ENCODE measurements at places on chromosomes 12 and 14.

- DNase-seq = no peak
Measured at GRCh38 chr12:89140602-89141238, 211.6 kb downstream of the DUSP6 start.

- no peak for DNase-seq
Measured at GRCh38 chr12:93447555-93448290, 6.0 kb upstream of the UBE2N start.

DNA sequence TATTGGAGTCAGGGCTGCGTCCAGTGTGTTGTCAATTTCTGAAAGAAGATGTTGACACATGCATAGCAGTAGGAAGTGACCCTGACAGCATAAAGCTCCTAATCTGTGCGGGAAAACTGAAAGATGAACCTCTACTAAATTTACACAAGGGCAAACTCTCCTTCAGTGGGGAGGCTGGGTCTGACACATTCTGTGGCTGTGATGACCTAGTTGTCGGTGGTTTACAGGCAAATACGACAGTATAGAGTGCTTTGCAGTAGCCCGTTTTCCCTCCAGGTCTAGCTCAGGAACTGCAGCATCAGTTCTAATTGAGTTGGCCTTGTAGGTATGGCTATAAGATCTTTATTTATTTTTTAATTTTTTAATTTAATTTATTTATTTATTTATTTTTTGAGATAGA lies 14.8 kb upstream of the GABARAPL1 start:
- DNase-seq = no peak

DNA sequence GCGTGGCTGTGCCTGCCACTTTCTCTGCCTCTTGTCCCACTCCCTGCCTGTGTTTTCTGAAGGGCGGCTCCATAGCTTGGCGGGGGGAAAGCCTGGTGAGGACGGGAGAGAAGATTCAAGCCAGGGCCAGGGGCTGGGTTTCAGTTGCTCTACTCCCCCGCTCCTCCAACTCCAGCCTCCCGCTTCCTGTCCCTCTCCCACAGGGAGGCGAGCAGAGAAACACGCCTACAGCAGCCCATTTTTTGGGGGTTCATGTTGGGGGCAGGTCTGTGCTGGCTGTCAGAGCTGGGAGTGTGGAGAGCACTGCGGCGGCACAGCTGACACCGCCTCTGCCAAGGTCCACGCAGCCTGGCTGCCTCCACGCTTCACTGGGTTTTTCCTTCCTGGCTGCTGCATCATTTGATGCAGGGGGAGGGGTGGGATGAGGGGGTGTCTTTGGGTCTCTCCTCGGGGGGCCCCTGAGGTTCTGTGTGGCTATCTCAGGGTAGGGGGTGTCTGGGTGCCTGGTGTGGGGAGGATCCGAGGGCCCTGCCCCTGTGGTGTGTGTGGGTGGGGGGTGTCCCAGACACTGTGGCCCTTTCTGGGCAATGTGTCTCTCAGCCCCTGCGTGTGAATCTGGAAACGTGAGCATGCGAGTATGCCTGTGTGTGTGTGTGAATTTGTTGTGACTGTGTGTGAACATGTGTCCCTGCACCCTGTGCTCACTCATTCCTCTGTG lies 10.7 kb upstream of the KRT80 start:
- no peak for DNase-seq

DNA sequence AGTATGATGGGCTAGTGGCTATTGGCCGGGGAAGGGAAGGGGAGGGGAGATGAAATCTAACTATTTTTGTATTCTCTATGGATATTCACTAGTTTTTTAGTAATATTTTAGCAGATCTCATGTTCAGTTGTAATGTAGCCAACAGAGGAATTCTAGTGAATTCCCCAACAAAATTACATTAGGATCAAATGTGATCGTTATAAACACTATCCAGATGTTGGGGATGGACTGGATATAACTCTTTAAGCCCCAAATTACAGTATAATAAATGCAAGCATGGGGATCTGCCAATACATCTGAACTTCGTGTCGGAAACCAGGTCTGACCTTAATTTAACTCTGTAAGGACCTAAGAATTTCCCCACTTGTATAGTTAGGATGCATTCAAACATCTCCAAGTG lies 21.5 kb downstream of the LLPH start:
- DNase-seq = no peak

DNA sequence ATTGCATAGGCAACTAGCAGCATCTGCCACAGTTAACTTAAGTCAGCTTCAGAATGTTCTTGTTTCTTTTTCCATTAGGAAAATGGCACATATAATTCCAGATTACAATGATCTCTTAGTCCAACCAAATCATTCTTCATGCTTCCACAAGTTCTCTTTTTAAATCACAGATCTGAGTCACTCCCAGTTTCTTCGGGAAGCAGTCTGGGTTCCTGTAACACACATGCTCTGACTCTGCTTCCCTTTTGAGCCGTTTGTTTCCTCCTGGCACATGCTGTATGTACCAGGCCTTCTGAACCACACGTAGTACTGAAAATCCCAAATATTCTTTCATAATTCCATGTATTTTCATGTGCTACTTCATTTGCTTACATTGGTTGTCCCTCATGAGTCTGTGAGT lies 388.8 kb upstream of the PDE3A start:
- no peak for DNase-seq

GRCh38 chr14:98932431-98933325 lies 339.3 kb downstream of the BCL11B start:
- no peak for DNase-seq

- no peak for DNase-seq
Measured at GRCh38 chr14:93023039-93023438, 92.7 kb downstream of the ITPK1 start.

- no peak for DNase-seq
Measured at GRCh38 chr12:52426034-52426433, 8.1 kb downstream of the KRT75 start.

- DNase-seq = no peak
Measured at GRCh38 chr12:25629341-25629740, 76.3 kb upstream of the LMNTD1 start.

GRCh38 chr12:6614513-6615172 lies 7.5 kb upstream of the CHD4 start:
- no peak for DNase-seq

GRCh38 chr14:58918066-58918738 lies 270.3 kb upstream of the DAAM1 start:
- no peak for DNase-seq

- no peak for DNase-seq
Measured at GRCh38 chr12:113202300-113203075, 17.0 kb downstream of the RITA1 start.

GRCh38 chr14:60226298-60226697 lies 22.7 kb upstream of the PPM1A start:
- DNase-seq = no peak

- DNase-seq = no peak
Measured at GRCh38 chr12:78330131-78330530, 499.4 kb downstream of the NAV3 start.

DNA sequence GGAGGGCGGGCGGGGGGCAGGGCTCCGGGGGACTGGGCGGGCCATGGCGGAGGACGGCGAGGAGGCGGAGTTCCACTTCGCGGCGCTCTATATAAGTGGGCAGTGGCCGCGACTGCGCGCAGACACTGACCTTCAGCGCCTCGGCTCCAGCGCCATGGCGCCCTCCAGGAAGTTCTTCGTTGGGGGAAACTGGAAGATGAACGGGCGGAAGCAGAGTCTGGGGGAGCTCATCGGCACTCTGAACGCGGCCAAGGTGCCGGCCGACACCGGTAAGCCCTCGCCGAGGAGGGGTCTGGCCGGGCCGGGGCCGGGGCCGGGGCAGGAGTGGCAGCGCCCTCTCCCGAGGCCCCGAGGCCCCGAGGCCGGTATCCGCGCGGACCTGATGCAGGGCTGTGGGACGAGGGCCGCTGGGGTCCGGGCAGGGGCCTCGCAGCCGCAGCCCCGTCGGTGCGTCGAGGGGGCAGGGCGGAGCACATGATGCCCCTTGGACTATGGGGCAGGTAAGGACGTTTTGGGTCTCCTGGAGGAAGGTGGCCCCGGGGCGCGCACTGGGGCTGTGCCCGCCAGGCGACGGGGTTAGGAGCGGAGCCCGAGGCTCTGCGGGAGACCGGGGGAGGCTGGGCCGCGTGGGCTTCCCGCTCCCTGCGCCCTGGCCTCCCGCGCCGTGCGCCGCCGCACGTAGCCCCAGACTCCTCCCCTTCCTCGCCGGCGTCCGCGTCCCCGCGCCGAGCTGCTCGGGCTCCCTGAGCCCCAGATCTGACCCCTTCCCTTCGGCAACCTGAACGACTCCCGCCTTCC lies at the start of gene TPI1:
TPI1 (plus strand) TSS at position 119 of the 798 bp plus-strand sequence; CDS start at position 155, 36 bp downstream.
- DNase-seq = peak; percentile 63

DNA sequence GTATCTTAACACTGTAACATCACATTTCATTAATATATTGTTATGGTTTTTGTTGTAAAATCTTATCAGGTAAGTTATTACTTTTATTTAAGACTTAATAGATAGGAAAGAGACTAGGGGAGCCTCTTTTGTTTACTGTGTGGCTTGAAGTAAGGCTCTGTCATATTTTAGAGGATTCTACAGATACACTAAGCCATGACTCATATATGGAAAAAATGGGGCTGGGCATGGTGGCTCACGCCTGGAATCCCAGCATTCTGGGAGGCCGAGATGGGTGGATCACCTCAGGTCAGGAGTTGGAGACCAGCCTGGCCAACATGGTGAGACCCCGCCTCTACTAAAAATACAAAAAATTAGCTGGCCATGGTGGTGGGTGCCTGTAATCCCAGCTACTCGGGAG lies 23.6 kb upstream of the NPFF start:
- DNase-seq = no peak

GRCh38 chr12:32217354-32218310 lies 111.0 kb downstream of the BICD1 start:
- no peak for DNase-seq

GRCh38 chr12:98674841-98675240 lies 29.8 kb downstream of the APAF1 start:
- no peak for DNase-seq

DNA sequence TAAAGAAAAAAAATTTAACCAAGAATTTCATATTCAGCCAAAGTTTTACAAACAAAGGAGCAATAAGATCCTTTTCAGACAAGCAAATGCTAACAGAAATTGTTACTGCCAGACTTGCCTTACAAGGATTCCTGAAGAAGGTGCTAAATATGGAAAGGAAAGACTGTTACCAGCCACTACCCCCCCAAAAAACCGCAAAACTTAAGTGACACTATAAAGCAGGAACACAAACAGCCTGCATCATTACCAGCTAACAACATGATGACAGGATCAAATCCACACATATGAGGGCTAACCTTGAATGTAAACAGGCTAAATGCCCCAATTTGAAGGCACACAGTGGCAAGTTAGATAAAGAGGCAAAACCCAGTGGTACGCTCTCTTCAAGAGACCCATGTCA lies 55.7 kb downstream of the APOBEC1 start:
- DNase-seq = no peak

- peak; percentile 44 for DNase-seq
Measured at GRCh38 chr12:53999559-54000115, 324 bp upstream of the HOXC9 start.

- DNase-seq = no peak
Measured at GRCh38 chr12:89326239-89327040, 25.9 kb downstream of the DUSP6 start.

DNA sequence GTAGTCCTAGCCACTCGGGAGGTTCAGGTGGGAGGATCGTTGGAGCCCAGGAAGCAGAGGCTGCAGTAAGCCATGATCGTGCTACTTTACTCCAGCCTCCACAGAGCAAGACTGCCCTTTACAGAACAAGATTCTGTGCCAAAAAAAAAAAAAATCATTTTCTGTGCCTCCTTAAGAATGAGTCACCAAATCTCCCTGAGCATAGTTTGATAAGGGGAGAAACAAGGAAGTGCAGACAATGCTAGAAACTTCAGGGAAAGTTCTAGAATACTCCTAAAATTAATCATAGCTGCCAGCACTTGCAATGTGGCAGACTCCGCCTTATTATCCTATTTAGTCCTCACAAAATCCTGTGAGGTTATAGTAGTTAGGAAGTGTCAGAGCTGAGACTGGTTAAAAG lies 74.5 kb downstream of the KCNK10 start:
- DNase-seq = no peak

DNA sequence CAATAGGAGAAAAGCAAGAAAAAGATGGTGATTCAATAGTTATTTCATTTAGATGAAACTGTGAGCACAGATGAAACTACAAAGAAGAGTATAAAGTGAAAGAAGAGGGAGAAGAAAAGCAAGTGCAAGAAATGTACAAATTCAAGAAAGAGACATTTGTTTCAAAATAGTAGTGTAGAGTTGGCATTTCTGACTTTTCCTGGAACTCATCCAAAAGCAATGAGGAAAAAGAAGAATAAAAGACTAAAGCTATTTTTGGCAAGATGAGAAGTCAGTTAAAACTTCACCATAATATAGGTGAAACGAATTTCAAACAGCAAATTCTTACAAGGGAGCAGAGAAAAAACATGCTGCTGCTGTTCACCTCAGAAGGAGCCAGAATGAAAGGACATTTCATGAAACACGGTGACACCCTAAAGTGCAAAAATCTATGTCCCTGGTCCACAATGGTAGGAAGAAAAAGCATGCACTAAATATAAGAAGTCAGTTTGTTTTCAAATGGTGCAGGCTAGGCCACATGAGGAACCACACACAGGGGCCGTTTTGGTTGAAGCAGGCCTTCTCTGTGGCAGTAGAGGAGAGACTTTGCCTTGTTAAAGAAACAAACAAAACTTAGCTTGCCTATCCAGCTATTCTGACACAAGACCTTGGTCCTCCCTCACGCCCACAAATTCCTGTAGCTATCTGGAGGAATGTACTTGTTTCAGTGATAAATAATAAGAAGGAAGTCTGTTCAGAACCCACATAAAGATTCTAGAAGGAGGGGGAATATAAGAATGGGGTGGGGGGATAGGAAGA lies 11.1 kb upstream of the CMAS start:
- DNase-seq = no peak

DNA sequence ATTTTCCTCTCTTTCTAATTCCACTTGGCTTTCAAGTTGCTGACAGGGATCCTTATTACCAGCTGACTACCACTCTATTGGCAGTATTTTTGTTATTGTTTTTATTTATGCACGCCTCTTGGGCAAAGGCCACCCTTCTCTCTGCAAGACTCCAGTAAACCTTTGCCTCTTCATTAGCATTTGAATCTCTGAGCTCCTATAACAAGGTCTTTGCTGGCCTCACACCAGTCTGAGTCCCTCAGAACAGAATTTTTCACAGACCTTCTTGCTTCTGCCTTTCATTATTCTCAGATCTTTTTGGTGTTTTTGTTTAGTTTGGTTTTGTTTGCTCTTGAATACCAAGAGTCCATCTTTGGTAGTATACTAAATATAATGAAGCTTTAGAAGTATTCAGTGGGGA lies 145.9 kb downstream of the PDZRN4 start:
- no peak for DNase-seq

DNA sequence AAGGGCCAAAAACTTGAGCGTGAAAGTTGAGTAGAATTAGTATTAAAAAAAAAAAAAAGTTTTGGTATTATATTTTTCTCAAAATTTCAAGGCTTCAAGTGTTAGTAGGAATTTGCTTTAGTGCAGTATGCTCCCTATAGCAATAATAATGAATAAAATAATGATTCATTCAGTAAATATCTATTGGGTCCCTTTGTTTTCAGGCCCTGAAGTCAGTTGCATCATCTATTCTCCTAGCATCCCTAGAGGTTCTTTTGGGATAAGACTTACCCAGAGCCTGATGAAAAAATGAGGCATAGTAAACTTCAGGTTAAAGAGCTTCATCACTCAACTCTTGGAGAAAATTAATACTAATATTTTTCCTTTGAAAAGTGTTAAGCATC lies 1.1 kb downstream of the KMT5A start:
- DNase-seq = no peak

- DNase-seq = no peak
Measured at GRCh38 chr14:52078095-52078531, 9.3 kb upstream of the NID2 start.

GRCh38 chr14:90522571-90523191 lies 125.9 kb downstream of the CALM1 start:
- DNase-seq = no peak
